ENCODE measurements at places on chromosomes 5 and 9.
A peak's percentile ranks its signal among the peaks of the same experiment; 100 is the strongest.

- DNase-seq = no peak
Measured at GRCh38 chr5:151592855-151593408, 1.8 kb upstream of the FAT2 start.

- no peak for DNase-seq
Measured at GRCh38 chr9:77866878-77867277, 164.7 kb downstream of the GNAQ start.

- DNase-seq = peak; percentile 91
Measured at GRCh38 chr9:96686638-96687335, 31.7 kb upstream of the PRXL2C start.

GRCh38 chr5:135203593-135204036, 169.6 kb upstream of the PITX1 start:
- no peak for DNase-seq

DNA sequence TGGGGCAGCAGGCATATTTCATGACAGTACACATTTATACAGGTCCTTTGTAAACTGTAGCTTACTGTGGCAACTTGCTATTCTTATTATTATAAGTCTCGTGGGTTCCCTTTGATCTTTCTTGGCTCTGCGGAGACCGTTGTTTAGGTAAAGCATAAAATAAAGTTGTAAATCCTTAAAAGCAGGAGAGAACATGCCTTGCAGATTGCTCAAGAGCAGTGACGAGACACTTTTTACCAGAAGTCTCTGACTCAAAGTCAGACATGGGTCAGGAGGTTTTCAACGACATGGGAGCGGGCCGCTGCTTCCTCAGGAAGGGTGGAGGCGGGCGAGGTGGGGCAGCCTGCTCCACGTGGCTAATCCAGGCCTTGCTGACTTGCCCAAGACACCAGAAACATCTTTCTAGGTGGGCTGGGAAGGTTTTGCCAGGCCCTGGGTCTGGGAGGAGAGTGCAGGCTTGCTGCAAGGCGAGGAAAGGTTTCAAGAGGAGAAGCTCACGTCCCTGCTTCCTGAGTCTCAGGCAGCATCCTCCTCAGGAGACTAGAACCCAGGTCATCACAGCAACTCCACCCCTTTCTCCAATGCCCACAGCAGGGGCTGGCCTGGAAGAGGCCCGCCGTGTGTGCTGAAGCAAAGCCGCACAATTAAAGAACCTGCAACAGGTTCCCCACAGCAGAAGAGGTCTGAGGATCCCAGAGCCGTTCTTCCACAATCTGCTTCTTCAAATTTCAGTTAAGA, 6.5 kb downstream of the TBC1D2 start:
- DNase-seq = no peak

- DNase-seq = no peak
Measured at GRCh38 chr9:118418887-118419565, 714.8 kb downstream of the TLR4 start.

DNA sequence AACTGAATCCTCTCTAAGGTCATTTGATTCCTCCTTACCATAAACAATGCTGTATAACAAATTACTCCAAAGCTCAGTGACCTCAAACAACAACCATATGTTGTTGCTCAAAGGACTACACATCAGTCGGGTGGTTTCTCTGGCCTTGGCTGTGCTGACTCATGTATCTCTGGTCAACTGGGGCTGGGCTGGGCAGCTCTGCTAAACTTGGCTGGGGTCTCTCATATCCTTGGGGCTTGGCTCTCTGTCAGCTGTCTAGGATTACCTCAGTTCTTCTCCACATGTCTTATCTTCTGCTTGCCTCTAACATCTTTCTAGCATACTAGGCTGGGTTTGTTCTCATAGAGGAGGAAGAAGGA, 86.4 kb downstream of the GALNT10 start:
- peak; percentile 55 for DNase-seq

- no peak for DNase-seq
Measured at GRCh38 chr9:98635374-98635773, 73.4 kb downstream of the GABBR2 start.

DNA sequence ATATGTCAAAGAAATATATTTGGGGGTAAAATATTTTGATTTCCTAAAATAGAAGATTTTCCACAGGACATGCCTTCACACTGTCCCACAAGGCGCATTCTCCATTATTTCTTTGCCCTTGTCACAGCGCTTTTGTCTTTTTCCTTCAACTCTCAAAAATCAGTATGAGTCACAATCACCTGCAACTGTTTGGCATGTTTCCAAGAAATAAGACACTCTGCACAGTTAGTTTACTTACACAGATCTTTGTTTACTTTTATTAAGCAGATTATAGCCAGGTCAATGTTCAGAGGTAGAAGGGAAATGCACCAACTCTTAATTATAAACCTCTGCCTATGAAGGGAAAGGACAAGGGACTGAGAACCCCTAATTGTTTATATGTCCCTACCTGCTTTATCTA, 9.5 kb downstream of the CEMIP2 start:
- DNase-seq = no peak

- no peak for DNase-seq
Measured at GRCh38 chr5:29547236-29547865, 1646.1 kb upstream of the CDH6 start.

DNA sequence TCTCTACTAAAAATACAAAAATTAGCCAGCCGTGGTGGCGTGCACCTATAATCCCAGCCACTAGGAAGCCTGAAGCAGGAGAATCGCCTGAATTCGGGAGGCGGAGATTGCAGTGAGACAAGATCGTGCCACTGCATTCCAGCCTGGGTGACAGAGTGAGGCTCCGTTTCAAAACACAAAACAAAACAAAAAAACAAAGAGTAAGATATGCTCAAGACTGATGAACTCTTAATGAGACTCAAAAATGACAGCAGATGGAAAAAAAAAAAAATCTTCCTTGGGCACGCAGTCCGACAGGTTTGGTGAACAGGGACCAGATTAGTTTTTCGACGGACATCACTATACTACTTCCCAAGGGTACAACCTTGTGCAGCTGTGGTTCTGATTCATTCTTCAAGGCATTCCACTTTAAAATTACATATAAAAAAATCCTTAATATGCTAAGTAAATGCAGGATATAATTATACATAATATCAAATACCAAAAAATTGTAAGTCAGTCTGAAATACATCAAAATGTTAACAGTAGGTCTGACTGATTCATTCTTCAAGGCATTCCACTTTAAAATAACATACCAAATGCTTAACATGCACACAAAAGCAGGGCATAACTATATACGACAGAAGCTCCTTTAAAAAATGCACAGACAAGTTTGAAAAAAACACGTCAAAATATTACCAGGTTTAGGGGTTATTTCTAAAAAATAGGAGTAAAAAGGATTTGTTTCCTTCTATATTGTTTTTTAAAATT, 12.3 kb downstream of the PSIP1 start:
- DNase-seq = no peak

DNA sequence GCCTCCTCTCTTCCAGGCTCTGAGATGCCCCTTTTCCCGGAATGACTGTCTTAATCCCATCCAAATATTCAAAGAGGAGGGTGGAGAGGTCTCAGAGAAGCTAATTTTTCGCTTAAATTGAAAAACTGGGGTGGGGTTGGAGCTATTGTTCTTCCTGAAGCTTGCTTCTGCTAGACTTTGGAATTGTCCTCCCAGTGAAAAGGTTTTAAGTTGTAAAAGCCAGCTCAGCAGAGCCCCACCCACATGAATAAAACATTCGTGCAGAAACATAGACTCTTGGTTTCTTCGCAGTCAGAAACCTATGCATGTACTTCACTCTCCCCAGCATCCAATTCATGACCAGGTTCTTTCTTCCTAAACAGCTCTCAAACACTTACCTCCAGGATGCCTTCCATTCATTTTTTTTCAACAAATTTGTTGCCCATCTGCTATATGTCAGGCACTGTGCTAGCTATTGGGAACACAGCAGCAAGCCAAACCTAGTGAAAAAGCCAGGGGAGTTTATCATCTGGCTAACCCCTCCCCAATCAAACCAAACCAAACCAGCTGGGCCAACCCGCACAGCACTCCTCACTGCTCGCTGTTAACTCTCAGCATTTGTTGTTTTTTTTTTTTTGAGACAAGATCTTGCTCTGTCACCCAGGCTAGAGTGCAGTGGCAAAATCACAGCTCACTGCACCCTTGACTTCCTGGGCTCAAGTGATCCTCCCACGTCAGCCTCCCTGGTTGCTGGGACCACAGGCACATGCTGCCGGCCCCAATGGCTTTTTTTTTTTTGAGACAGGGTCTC, 37.9 kb upstream of the OCLN start:
- DNase-seq = no peak

GRCh38 chr5:80389580-80389979, 18.3 kb upstream of the ZFYVE16 start:
- no peak for DNase-seq

DNA sequence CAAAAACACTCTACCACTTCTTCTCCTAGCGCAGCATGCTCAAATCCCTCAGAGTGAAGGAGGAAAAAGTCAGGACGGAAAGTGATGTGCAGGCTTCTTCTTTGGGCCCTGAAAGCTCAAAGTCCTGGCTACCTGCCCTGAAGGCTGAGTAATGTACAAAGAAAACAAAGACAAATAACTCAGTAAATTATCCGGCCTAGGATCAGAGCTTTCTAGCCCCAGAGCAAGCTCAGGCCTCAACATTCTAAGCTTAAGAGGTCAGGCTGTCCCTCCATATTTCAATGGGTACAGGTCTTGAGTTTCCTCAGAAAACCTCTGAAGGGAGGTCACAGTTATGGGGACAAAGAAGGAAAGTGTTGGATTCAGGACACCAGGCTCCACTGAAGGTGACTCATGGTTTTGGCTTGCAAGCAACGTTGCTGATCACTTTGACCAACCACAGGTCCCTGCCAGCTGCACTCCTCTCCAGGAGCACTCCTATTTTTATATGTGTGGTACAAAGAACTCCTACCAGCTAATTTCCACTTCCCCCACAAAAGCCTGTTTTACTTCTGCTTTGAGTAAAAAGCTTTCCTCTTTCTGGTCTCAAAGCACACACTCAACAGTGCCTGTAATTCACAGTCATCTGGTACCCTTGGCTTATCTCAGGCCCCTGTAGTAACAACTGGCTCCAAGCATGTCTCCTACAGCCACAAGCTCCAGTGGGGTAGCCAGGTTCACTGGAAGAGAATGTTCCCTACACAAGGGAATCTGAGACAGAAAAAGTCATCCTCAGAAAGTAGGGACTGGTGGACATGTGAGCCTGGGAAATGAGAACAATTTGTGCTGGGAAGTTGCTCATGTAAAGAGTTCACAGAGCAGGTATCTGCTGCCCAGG, 115.7 kb downstream of the UGCG start:
- no peak for DNase-seq

DNA sequence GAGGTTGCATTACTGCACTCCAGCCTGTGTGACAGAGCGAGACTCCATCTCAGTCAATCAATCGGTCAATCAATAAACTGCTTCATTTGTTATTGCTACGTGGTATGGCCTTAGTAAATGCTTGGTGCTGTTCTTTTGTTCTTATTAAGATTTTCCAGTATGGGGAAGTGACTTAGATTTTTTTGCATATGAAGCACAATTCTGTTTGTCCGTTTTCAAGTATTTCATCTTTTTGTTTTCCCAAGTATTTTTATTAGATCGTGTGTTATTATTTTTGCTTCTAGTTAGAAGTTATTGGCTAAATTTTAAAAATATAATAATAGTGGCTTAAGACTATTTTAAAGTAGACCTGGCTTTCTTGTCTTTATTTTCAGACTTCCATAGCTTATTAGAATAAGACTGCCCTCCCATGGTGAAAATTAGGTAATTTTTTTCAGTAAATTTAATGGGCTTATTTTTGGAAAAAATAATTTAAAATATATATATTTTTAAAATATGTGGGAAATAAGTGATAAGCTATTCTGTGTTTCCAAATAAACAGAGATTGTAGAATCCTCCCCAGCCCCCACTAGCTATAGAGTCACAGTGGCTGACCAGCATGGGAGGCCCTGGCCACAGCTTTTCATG, 14.7 kb upstream of the OMD start:
- DNase-seq = no peak

DNA sequence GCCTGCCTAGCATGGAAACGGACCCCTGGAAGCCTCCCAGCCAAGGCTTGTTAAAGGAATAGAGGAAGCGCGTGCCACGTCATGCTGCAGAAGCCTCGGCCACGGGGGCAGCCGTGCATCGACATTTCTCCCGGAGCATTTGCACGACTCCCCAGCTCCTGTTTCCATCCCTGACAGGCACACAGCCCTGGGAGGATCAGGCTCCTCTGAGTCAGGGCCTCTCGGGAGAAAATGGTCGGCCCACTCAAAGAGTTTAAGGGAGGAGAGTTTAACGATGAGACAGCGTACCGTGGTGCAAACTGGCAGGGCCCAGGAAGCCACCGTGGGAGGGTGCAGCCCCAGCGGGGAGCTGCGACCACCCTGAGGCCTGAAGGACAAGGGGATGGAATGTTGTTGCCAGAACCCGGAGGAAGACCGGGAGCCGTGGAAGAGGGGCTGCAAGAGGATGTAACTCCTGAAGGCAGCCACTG, 213.6 kb downstream of the PAX5 start:
- DNase-seq = no peak

DNA sequence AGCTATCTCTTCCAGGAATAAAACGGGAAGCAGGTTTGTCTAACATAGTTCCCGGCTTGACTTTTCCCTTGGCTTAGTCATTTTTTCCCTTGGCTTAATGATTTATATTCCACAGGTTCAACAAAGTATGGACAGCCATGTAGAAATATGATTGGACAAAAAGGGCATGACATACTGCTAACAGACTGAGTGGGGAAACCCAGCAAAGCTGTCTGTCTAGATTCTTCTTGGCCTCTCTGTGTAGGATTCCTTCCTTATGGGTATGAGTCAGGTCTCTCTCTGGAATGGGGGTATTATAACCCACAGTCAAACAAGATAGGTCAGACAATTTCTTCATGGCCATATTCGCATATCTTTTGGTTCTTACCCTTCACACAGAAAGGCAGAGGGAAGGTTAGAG, 5.7 kb upstream of the MTAP start:
- DNase-seq = no peak

DNA sequence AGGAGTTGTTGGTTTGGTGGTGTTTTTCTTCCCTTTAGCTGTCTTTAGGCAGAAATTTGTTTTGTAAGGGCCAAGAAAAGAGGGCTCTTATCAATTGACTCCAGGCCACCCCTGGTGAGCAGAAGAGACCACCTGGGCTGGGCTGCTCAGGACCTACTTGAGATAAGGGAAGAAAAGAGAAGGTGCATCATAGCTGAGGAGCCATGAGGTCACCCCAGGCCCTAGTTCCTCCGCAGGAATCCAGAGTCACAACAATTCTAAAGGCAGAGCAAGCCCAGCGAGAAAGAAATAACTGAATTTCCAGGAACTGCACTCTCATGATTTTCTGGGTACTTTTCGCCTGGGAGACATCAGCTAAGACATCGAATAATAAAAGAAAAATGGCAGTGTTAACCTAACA, 34.9 kb downstream of the RFK start:
- DNase-seq = no peak

DNA sequence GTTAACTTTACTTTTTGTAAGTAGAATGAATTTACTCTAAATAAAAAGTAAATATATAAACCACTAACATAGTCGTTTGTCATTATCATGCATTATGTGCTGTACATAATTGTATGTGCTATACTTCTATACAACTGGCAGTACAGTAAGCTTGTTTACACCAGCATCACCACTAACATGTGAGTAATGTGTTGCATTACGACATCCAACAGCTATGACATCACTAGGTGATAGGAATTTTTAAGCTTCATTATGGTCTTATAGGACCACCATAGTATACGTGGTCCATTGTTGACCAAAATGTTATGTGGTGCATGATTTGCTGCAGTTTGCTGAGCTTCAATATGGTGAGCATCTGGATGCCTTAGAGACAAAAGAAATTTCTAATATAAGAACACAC, 819.1 kb upstream of the GRAMD2B start:
- DNase-seq = no peak

GRCh38 chr9:102728946-102729345, 266.2 kb upstream of the CYLC2 start:
- DNase-seq = no peak
